ENCODE measurements at places on chromosomes 5 and 9.

- DNase-seq, result no peak
These were observed 119.7 kb downstream of the CETN3 start for GRCh38 chr5:90289837-90290236.

DNA sequence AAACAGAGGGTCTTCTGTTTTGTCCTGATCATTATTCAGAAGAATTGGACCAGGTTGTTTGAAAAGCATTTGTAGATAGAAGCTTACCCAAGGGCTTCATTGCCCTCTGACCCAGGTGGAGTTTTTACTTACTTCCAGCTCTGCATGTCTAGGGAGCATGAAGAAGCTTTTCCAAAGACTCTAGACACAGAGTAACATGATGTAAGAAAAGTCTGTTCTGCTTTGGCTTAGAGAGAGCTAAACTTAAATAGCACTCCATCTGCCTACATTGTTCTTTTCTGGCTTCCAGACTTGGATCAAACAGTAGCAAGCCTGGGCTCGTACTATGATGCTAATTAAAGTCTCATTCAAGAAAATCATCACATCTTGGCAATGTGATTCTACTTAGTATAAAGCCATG is 112.1 kb downstream of the SNCAIP start:
- peak; percentile 67 for DNase-seq

DNA sequence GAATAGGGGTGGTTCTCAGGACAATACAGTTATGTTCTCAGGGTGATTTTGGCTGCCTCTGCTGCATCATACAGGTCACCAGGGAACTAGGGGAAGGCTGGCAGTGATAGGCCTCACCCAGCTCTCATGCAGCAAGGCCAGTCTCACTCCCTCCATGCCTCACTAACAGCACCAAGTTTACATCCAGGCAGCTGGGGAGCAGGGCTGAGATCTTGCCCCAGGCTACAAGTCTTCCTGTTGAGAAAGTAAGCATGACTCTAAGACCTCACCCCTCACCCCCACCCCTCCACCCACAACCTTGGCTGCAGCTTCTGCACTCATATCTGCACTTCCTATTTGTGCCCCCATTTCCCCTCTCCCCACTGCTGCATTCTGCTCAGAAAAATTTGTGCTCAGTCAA is 481.2 kb downstream of the ACTL7B start:
- no peak for DNase-seq

DNA sequence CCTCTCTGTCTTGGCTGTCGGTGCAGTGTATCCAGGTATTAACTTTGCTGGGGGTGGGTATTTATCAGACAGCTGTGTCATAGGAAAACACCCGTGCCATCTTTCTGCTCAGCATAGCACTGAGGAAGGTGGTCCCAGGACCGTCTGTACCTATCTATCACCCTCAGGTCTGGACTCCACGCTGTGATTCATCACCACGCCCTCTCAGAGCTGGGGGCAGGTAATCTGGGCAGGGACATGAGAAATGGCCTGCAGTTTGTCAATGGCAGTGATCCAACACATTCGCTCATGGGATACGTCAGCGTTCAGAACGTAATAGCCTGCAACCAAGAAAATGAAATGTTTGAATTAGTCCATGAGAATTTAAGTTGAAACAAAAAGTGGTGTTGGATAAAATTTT is 151.6 kb upstream of the MAP1B start:
- no peak for DNase-seq

- DNase-seq, result no peak
These were observed 65.2 kb downstream of the ZSWIM6 start for GRCh38 chr5:61397238-61397637.

GRCh38 chr5:93017849-93018248 is 563.2 kb downstream of the NR2F1-AS1 start:
- no peak for DNase-seq

DNA sequence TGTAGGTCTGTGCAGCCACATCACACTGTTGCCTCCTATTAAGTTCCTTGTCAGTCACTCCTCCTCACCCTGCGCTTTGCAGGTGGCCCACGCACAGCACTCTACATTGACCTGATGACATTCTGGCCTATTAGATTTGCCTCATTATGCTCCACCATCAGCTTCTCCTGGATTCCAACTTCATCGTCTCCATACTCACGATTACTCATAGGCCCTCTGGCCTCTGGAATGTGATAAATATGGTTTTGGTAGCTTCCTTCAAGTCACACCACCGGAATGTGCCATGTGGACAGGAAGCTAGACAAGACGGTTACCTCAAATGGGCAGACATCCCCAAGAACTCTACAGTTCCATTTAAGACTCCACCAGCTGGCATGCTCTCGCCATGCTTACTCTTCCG is 158.0 kb upstream of the LHFPL2 start:
- DNase-seq, result no peak

DNA sequence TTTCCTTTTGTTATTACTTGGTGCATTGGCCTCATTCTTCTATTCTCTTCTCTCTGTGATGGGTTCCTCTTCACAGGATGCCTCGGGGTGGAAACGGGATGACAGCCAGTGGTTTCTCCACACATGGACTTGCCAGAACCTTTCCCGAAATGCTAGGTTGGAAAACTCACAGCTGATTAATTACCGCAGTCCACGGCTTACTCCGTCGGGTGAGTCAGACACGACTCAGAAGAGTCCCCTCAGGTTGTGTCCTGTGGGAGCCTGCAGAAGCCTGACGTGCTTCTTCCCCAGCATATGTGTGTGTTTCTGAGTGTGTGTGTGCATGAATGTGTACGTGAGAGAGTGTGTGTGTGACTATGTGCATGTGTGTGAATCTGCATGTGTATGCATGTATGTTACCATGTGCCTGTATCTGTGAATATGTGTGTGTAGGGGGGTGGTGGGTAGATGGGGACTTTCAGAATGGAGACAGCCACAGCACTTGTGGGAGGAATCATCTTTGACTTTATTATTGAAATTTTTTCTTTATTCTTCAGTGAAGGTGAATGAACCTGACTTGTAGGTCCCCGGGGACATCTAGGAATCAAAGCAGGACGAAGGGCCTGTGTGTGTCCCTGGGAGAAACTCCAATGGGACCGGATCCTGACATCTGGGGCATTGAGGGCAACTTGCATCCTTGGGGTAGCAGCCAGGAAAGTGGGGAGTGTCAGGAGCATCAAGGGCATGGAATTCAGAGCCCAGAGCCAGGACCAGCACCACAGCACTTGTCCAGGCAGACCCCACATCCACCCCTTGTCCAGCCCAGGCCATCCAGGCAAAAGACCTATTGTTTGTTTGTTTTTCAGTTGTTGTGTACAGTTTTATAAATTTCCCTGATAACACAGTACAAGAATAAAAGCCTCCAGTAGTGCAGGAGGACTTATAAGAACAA is 21.9 kb upstream of the MED10 start:
- no peak for DNase-seq

GRCh38 chr9:137924761-137925369 is 47.3 kb downstream of the CACNA1B start:
- DNase-seq, result no peak

- no peak for DNase-seq
These were observed 281.9 kb downstream of the TENT4A start for GRCh38 chr5:6995115-6995514.

GRCh38 chr5:82813861-82814260 is 263.3 kb downstream of the TMEM167A start:
- no peak for DNase-seq

DNA sequence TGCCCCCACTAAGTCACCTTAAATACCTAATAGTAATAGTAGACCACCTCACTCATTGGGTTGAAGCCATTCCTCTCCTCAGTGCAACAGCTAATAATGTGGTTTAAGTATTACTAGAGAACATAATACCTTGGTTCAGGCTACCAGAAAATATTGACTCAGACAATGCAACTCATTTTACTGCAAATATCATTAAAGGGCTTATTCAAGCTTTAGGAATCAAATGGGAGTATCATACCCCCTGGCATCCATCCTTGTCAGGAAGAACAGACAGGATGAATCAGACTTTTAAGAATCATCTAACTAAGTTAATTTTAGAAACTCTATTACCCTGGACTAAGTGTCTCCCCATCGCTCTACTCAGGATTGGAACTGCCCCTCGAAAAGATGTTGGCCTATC is 6.8 kb upstream of the RNF180 start:
- DNase-seq, result no peak

DNA sequence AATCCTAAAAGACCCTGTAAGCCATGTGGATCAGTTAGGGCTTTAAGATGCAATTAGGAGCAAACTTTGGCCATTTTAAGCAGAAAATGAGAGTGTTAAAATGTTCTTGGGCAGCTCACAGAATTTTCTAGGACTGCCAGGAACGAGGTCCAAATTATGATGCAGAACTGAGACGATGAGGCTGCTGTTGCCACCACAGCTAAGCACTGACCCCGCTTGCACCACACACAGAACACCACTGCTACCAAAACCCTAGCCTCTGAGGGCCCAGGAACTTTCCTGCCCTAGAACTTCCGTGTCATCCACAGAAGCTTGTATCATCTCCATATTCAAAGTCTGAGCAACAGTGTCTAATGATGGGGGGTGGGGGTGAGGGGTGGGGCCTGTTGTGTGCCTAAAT is 41.0 kb upstream of the PCSK1 start:
- DNase-seq, result no peak

DNA sequence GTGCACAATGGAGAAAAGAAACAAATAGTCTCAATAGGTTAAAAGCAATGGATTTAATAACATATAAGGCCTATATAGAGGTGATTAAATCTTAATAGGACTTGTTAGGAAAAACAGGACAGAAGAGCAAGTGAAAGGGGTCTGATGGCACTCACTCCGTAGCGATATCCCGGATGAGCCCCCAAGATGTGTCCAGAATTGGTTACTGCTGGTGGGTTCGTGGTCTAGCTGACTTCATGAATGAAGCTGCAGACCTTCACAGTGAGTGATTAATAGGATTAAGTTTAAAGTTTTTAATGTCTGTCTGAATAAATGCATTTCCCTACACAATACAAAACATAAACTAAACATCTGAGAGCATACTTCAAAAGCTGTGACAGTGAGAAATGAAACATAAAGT is 110.4 kb upstream of the FAM174A start:
- DNase-seq, result no peak

DNA sequence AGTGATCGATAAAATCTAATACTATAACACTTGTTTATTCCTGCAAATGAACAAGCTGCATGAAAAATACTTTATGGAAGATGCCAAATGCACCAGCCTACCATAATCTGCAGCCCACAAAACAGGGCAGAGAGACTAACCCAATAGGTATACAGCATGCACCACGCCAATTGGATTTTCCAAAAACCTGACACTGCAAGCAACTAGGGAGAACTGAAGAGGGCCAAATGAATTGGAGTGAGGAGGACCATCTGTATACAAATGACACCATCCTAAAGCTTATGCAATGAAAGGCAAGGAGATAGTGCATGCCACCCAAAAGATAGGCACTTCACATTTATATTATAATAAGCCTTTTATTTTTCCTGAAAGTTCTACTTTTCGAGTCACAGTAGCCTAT is 100.4 kb downstream of the SPOCK1 start:
- no peak for DNase-seq
